Stimulated activated CD4-positive, alpha-beta T cell treated with anti-CD3 and anti-CD28 coated beads, Interleukin-4, amount 100 ng/mL, for 4 hours (primary cell): ENCODE measurements at places on chromosomes 12 and 14.

- DNase-seq: no peak
Measured at GRCh38 chr14:88791252-88791621, 1.5 kb downstream of the EML5 start.

DNA sequence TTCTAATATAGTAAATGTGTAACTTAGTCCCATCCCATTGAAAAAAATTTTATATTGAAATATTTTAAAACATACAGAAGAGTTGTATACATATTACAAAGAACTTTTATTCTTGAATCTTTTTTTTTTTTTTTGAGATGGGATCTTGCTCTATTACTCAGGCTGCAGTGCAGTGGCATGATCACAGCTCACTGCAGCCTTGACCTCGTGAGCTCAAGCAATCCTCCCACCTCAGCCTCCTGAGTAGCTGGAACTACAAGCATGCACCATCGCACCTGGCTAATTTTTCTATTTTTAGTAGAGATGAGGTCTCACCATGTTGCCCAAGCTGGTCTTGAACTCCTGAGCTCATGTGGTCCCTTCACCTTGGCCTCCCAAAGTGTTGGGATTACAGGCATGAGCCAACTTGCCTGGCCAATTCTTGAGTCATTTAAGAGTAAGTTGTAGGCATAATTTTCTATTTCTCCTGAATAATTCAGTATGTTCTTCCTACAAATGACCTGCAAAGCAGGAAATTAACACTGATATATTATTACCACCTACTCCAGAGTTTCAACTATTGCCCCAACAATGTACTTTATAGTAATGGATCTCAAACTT, 153.0 kb upstream of the BMP4 start:
- DNase-seq: no peak

- peak; percentile 16 for DNase-seq
Measured at GRCh38 chr12:91722072-91722471, 423.6 kb downstream of the BTG1 start.

DNA sequence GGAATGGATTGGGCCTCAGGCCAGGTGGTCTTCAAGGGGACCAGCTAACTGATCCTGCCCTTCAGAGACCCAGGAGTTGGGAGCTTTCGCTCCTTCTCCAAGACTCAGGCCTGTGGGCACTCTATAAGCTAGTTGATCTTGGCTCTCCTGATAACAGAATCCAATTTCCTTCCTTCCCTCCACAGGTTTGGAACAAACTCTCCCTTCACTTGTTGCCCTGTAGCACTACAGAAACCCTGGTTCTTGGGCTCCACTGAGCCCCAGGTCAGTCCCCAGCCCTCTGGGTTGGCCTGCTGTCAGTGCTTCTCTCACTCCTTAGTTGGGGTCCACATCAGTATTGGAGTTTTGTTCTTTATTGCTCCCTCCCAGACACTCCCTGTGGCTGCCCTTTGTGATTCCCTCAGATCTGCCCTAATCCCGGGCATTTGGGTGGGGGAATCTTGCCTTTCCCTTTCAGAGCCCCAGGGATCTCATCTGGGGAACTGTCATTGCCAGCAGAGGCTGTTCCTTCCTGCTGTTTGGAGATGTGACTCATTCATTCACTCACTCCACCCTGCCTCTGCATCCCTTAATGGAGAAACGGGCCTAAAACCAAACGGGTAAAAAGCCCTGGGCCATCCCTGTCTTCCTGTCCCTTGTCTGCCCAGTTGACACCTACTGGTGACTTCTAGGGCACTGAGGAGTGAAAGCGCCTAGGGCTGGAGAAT, 4.4 kb upstream of the GPD1 start:
- no peak for DNase-seq

DNA sequence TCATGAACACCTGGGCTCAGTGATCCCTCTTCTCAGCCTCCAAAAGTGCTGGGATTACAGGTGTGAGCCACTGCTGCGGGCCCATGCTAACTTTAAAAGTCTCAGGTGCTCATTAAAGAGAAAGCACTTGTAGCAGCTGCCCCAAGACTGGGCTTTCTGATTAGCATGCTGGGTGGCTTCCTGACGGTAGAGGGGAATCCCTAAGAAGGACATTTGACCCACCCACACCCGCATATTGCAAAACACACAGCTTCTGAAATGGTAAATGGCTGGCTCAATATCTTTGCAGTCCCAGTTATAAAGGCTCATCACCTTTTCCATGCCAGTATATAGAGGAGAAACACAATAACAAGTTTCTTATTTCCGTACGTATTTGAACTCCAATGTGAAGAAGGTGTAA, 19.3 kb upstream of the BICD1 start:
- DNase-seq: no peak

DNA sequence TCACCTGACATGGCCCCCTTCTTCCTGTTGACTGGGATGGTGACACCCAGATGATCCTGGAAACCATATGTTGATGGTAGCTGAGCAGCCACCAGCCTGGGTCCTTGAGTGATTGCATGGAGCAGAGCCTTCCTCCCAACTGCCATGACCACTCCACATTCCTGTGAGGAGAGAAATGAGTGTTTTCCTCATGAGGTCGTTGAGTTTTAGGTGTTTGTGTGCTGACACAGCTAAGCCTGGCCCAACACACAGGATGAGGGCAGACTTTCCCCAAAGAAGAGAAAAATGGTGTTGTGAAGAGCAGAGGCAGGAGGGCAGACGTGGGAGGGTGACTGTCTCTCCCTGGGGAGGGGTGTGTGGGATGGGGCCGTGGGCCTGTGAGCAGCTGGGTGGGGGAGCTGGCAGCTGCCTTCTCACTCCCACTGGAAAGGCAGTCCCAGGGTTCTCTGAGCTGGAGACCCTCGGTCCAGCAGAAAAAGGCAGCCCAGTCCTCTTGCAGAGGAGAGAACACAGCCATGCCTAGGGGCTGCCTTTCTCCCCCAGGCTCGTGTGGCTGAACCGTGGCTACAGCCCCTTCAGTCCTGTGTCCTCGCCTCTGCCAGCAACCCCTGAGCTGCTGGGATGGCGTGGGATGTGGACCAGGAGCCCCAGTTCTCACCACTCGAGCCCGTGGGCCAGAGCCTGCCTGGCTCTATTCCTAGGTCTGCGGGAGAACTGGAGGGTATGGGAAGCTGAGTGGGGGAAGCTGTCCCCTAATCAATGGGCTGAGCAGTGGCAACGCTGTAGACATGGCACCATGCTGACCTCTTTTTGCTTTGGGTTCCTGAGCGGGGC, 257.0 kb downstream of the ADGRD1 start:
- DNase-seq: no peak

DNA sequence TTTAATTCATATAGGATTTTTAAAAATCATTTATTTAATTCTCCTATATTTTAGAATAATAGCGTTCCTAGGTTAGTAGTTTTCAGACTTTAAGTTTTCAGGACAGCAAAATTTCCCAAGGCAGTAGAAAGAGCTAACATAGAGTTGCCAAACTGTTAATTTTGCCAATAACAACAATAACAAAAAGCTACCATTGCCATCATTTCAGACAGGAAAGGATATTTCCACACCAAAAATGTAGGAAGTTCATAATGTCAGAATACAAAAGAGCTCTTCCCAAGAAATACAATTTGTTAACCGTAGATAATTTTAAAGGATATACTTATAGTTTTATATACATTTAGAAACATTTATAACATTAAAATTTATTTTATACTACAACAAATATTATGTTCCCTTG, 81.4 kb upstream of the EEA1 start:
- DNase-seq: no peak

DNA sequence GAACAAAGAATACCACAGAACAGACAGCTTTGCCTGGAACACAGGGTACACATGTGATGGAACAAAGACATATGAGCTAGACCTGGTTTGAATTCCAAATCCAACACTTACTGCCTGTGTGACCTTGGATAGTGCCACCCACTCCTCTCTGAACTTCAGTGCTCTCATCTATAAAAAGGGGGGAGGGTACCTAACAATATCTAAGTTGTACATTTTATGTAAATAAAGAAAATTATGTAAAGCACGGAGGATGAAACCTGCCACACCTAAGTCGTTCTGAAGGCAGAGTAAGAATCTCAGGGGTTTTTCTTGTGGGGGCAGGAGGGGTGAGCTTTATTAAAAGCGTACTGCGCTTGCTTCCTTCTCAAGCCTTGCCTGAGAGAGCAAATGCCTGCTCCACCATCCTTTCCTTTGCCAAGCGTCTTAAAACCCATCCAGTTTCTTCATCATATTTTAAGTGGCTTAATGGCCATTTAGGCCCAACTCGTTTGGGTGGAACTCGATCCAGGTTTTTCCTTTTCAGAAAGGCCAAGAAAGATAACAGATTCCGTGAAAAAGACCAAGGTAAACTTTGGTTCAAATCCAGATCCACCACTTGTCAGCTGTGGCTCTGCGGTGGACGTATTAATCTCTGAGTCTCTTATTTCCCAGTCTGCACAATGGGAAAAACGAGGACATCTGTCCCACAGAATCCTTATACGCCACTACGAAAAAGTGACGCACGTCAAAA, 946 bp downstream of the DDX24 start:
- DNase-seq: no peak

DNA sequence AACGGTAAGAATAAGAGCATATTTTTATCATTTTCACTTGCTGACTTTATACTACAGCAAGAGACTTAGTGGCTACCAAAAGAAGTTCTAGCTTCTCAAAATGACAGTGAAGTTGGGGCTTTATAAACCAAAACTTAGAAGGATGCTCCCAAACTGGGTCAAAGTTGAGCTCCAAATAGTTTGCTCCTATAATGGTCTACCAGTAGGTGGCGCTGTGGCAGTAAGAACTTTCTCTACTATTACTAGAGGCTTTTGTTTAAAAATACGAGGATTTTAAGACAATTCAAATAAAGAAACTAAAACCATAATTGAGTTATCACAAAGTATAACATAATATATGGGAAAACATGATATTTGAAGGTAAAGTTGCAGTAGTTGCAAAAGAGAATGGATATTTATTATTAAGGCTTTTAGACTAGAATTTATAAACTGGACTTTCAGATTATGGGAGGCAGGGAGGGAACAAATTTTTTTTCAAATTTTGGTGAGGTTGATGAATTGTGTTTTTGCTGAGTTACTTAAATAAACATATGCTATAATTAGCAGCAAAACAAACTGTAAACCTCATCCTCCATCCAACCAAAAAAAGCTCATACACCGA, 75.0 kb downstream of the TGFB3 start:
- peak; percentile 57 for DNase-seq

- DNase-seq: no peak
Measured at GRCh38 chr12:30985814-30986452, 59.4 kb downstream of the TSPAN11 start.

DNA sequence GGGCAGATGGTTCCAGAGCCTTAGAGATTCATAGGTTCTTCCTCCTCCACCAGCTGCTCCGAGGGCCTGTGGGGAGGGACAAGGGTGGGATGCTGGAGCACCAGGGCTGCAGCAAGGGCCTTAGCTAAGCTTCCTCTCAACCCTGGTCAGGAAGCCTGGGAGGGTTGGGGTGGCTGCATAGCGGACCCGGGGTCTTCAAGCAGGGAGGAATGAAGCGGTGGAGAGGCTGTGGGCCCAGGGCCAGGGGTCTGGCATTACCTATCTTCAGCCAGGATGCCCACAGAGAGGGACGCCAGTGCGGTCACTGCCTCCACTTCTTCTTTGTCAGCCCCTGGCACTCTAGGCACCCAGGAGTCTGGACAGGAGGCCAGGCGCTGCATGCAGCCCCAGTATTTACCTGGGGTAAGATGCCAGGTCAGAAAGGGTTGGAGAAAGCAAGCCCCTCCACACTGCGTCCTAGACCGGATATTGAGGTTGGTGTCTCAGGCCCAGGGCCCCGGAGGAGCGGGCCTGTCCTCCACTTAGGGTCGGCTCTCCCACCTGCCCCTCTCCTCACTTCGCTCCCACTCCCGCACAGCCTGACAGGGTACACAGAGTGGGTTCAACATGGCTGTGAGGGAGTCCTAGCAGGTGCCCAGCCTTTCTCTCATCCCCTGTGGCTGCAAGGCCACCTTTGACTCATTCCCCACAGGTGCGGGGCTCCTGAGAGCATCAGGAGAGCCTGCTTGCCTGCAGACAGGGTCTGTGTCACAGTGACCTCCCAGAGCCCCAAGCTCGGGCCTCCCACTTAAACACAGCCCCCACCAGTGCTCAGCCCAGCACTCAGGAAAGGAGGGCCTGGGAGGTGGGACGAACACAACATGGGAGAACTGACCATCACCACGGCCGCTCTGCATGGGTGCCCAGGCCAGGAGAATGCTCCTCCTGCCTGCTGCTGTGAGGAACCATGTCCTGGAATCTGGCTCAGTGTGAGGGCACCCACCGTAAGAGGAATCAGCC, 11.1 kb downstream of the SLC48A1 start:
- no peak for DNase-seq

DNA sequence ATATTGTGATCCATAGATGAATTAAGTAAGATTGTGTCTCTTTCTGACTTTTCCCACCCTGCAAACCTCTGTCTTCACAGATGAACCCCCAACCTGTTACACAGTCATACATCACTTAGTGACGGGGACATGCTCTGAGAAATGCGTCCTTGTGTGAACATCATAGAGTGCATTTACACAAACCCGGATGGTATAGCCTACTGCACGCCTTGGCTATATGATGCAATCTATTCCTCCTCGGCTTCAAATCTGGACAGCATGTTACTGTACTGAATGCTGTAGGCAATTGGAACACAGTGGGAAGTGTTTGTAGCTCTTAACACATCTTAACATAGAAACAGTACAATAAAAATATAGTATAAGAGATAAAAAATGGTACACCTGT, 7.4 kb upstream of the TESPA1 start:
- no peak for DNase-seq
